ENCODE measurements at places on chromosomes 2 and 18.

- DNase-seq = no peak
These were observed 537.5 kb downstream of the MBD2 start for GRCh38 chr18:53686965-53687364.

GRCh38 chr2:202870431-202871299 is 901 bp downstream of the ICA1L start:
- DNase-seq = peak; percentile 61

- DNase-seq = no peak
These were observed 31.1 kb upstream of the EPC2 start for GRCh38 chr2:148613231-148614013.

DNA sequence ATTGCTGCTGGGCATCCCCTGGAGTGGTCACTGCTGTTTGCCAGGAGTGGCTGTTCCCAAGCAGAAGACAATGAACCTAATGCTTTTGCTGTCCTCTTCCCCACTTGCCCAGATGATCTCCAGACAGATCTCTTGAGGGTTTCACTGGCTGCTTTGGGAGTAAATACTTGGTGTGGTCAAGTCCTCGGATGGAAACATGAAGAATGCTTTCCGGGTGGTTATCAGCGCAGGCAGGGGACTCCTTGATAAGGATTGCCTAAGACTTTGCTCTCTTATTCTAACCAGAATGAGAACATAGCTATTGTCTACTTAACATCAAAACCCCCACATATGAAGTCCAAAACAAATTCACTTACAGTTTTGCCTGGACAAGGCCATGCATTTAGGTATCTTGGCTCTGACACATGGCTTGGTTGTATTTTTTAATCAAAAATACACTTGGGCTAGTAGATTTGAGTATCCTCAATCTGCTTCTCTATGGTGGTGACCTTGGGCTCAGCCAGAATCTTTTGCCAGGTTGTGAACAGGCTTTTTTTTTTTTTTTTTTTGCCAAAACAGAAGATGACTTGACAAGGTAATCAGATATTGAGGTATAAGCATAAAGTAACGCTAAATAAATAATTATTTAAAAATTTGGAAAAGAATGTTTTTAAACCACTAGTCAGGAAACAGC is 34.8 kb upstream of the MYO3B start:
- DNase-seq = no peak

- no peak for DNase-seq
These were observed 225.6 kb downstream of the CYP26B1 start for GRCh38 chr2:71922091-71922490.

DNA sequence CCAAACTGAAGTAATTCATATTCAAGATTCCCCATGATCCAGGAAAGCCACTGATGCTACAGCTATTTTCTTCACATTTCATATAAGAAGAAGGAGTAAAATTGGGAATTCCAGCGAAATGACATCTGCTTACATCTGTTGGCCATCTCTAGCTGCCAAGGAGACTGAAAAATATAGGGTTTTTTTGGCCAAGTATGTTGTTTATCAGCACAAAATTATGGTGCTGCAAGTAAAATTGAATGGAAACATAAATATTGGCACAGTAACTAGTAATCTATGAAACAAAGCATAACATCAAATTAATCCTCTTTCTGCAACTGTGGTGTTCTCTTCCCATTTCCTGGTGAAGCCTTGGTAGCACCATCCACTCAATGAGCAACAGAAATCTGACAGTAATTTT is 649.5 kb upstream of the ZNF804A start:
- no peak for DNase-seq

DNA sequence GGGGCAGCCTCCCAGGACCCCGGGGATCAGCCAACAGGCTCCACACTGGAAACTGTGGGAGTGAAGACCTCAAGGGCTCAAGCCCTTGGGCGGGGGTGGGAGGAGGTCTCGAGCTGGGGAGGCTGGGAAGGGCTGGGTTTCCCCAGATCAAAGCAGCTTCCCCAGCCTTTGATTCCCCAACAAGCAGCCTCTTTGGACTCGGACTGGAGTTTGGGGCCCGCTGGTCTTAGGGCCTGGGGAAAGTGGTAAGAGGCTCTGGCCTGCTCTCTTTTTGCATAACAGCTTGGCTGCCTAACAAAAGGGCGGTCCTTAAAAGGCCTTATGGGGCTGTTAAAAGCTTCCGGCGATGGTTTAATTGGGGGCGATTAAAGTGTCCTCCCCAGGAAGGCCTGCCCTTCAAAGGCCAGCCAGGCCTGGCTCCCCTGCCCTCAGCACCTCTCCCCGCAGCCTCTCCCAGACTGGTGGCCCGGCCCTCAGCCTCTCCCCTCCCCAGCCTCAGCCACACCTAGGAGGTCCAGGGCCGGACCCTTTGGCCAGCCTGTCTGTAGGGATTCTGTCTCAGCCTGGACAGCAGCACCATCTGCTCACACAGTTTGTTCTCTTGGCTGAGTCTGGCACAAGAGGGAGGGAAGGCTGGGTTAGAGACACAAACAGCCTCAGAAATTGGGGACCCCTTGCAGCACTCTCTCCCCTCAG is 39.6 kb downstream of the ZFP36L2 start:
- DNase-seq = no peak

DNA sequence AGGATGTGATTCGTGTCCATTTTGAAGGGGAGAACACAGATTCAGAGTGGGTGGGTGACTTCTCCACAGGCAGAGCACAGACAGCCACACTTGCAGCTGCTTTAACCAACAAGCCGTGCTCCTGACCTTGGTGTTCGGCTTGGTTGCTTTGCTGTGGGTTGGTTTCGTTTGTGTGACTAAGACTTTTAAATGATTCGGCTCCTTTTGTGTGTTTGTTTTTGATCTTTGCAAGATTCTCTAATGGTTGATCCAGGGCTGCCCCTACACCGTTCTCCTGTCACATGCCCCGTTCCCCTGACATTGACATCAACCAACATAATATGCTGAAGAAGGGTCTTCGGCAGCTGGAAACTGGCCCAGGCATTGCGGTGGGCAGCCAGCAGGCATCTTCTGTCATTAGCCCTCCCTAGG is 95.9 kb upstream of the MBOAT2 start:
- peak; percentile 83 for DNase-seq

GRCh38 chr2:100561191-100561590 is 1.6 kb upstream of the PDCL3 start:
- DNase-seq = no peak

DNA sequence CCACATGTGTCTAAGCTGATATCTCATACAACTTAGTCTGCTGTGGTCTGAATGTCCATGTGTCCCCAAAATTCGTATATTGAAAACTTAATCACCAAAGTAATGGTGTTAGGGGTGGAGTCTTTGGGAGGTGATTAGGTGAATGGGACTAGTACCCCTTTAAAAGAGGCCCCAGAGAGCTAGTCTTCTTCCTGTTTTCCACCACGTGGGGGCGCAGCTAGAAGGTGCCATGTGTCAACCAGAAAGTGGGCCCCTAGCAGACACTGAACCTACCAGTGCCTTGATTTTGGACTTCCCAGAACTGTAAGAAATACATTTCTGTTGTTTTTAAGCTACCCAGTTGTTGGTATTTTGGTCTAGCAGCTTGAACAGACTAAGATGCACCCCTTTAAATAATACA is 86.6 kb downstream of the ASB1 start:
- peak; percentile 52 for DNase-seq

- no peak for DNase-seq
These were observed 242.8 kb downstream of the GBX2 start for GRCh38 chr2:235925250-235925919.

DNA sequence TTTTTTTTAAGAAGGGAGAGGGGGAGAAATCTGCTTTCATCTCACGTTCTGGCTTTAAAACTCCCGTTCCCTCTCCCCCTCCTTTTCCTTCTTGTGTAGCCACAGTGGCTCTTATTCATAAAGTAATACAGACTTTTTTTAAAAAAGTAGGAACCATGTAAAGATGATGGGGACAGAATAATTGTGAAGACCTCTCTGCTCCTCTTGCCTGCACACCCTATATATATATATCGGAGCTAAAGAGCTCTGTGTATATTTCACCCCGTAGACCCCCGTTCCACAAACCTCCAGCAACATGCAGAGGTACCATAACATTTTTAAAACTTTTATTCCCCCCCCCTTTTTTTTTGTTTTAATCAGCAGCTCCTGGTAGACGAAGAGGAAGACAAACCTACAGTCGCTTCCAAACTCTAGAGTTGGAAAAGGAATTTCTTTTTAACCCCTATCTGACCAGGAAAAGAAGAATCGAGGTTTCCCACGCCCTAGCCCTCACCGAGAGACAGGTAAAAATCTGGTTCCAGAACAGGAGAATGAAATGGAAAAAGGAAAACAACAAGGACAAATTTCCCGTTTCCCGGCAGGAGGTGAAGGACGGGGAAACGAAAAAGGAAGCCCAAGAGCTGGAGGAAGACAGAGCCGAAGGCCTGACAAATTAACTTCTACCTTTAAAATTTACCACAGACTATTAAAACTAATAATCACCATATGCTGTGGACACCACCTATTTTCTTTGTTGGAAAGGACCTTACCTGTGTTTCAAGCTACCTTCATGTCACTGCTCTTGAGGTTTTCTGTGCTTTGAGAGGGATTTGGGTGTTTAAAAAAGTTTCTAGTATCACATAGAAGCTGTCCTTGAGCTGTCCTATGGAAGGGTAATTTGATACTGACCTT is 1.7 kb downstream of the HOXD8 start:
- DNase-seq = no peak

- DNase-seq = no peak
These were observed 58.5 kb upstream of the KCNJ3 start for GRCh38 chr2:154640000-154640399.

DNA sequence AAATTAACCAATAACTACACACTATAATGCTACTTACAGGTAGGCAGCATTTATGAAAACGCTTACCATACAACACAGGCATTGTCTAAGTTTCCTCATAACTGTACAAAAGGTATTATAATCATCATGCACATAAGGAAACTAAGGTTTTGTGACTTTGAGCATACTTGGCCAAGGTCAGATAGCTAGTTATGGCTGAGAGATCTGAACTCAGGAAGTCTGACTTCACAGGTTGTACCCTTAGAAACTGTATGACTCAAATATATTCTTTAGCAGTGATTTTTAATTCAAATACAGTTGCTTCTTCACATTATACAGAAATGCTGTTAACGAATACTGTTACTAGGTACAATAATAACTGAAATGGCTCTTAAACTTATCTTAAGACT is 89.3 kb downstream of the TRIP12 start:
- DNase-seq = no peak

- DNase-seq = no peak
These were observed 14.7 kb downstream of the ZNF142 start for GRCh38 chr2:218644721-218645120.

DNA sequence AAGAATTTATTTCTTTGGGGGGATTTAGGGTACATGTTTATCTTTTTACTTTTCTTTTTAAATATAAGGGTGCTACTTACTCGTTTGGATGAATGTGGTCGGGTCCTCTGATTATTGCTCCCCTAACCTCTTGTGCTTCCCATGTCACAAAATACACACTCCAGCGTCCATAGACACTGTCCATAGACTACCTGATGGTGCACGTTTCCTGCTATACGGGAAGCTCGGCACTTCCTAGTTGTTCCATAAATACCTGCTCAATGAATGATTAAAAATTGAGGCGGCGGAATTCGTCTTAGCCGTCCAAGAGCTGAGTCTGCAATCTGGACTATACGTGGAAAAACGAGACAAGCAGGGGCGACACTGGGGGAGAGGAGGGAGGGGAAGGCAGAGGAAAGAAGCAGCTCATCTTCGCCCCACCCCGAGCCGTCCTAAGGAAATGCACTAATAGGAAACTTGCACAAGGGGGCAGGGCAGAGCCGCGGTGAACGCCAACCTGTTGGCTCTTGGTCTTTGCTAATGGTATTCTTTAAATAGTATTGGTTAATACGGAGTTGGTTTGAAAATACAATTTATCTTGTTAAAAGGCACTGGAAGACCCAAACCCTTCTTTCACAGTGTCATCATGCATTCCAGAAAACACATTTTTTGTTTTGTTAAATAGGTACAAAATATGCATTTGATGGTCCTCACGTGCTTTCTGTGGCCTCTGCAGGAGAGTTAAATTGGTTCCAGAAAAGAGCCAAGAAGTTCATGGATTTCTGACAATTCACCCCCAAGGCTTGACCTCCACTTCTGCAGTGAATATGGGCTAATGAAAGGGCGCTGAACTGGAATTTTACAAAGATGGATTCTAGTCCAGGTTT is 73.0 kb upstream of the KCTD1 start:
- peak; percentile 34 for DNase-seq

GRCh38 chr2:238894226-238894949 is 46.5 kb downstream of the TWIST2 start:
- no peak for DNase-seq

GRCh38 chr2:95307036-95307435 is 9.9 kb downstream of the KCNIP3 start:
- no peak for DNase-seq

- DNase-seq = no peak
These were observed 91.3 kb downstream of the SATB2 start for GRCh38 chr2:199366406-199366805.

DNA sequence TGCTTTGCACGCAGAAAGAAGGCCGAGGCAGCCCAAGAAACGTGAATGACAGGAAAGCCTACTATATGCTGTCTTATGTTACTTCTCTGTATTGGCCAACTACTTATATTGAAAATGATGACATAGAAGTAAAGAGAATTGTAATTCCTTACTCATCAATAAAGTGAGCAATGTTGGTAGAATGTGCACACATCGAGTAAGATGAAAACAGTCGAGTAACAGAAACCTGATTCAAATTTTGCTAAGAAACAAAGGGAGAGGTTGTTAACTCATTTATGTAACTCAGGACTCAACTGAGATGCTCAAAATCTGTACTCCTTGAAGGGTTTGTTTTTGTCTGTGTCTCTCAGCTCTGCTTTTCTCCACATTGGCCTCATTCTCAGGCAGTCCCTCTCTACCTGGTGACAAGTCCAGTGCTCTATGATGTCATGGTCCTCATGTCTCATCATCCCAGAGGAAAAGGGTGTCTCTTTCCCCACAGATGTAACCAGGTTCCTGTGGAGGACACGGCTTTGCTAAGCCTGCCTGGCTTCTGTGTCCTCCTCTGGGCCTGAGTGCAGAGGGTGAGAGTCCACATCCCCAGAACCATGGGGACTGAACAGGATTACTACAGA is 30.3 kb upstream of the CCDC93 start:
- no peak for DNase-seq

DNA sequence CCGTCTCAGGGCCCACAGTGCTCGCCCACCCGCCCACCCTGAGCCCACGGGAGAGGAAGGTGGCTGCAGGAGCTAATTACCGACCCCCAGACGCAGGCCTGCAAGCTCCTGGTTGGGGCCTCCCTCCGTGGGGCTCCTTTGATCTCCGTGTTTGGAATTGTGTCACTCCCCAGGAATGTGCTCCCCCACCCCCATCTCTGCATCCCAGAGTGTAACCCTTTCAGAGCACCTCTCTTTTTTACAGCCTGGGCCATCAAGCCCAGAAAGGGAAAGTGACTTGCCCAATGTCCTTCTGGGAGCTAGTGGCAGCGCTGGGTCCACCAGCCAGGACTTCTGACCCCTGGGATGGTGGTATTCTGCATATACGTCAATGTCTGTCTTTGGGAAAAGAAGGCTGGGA is 335.1 kb downstream of the CYRIA start:
- DNase-seq = no peak

DNA sequence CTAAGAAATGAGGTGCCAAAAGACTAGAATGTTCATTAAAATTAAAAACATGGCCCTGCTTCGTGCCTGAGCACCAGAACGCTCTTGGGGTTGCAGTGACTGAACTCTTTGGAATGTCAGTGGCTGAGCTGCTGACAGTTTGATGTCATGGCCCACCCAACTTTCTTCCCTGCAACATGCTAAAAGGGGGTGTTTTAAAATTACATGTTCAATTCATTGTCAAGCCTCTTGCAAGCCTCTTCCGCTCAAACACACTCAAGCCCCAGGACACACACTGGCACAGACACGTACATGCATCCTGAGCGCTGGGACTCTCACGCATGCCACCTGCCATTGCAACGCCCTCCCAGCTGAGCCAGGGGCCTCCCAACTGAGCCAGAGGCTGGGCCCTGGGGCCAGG is 12.6 kb downstream of the RUFY4 start:
- DNase-seq = peak; percentile 75

Data from hepatic stellate cell (primary cell).